GM13976 (cell line): ENCODE measurements at places on chromosomes 16 and 17.

GRCh38 chr17:31581491-31581890, 190.0 kb downstream of the RAB11FIP4 start:
- DNase-seq, result no peak

- no peak for DNase-seq
Observed at GRCh38 chr16:62190426-62190825, 154.2 kb upstream of the CDH8 start.

- DNase-seq, result peak; percentile 73
Observed at GRCh38 chr17:78474614-78475146, 96.2 kb downstream of the PGS1 start.

GRCh38 chr16:1580956-1581355, 30.9 kb downstream of the IFT140 start:
- DNase-seq, result no peak

DNA sequence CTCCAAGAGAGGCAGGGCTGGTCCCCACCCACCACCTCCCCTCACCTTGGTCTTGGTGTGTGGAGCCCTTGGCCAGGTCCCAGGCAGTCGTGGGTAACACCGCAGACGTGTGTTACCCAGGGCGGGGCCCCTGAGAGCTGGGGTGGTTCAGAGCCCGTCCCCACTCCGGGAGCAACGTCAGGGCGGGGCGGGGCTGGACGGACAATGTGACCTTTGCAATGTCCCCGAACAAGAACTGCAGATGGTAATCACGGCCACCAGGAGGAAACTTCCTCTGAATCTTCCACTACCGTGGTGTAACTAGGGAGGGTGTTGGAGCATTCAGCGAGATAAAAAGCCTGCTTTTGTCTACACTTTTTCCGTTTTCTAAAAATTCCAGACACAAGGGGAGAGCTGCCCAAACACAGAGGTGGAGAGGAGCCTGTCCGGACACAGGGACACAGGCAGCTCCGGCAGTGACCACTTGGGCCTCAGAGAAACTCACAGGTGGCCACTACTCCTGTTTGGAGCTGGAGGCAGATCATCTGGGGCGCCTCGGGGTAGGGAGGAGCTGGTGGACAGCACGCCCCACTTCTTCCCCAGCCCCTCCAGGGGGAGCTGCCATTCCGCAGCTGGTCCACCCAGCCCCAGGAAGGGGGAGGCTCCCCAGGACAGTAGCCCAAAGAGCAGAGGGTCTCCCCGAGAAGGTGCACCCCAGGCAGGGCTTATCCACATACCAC, 14.2 kb upstream of the SLC38A10 start:
- DNase-seq, result peak; percentile 76
